ENCODE measurements at places on chromosomes 12 and 14.
A peak's percentile ranks its signal among the peaks of the same experiment; 100 is the strongest.

- no peak for DNase-seq
These were observed 994.1 kb upstream of the TMEM132C start for GRCh38 chr12:127272864-127273263.

DNA sequence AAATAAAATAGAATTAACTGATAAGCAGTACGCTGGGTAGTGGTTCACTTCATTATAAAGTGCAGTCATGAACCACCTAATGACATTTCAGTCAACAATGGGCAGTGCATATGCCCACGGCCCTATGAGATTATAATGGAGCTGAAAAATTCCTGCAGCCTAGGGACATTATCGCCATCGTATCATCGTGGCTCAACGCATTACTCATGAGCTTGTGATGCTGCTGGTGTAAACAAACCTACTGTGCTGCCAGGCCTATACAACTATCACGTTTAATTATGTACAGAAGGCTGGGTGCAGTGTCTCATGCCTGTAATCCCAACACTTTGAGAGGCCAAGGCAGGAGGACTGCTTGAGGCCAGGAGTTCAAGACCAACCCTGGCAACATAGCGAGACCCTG is 62.3 kb upstream of the TMEM263 start:
- DNase-seq, result no peak

GRCh38 chr12:54472494-54473262 is 724 bp downstream of the GTSF1 start:
- DNase-seq, result no peak

GRCh38 chr12:50111693-50112455 is at the start of gene COX14:
COX14 (plus strand) TSS chr12:50112236; CDS start chr12:50120044, 7,808 bp downstream.
- DNase-seq, result peak; percentile 99

DNA sequence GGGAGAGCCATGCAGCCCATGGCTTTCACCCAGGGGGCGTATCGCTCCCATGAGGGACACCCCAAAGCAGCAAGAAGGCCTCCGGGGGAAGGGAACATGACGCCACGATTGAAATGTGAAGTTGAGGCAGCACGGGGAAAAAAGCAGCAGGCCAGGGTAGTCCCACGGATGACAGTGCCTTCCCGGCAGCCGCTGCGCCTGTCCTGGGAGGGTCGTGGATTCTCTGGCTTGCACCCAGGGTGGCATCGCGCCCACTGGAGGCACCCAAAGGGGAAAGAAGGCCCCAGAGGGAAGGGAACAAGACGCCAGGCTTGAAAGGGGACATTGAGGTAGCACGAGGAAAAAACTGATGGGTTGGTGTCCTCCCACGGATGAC is 161.6 kb upstream of the ALG10B start:
- DNase-seq, result no peak

GRCh38 chr12:18358077-18358476 is 96.8 kb downstream of the PIK3C2G start:
- no peak for DNase-seq
